ENCODE measurements at places on chromosomes 13 and 19. TPM values are rescaled to one million over a fixed set of nuclear protein-coding genes. Genes with fewer than 3 reads are reported as not detected.

GIPC3 gene
- total RNA-seq: 0.79 TPM

ZNF700 gene
- 9.4 TPM for total RNA-seq

ACP7 gene
- 0.27 TPM for total RNA-seq

ZNF546 gene
- total RNA-seq: 3.3 TPM

GPC5 gene
- total RNA-seq: not detected

KLK14 gene
- not detected for total RNA-seq

CCDC97 gene
- total RNA-seq: 8.0 TPM

CIC gene
- 36.1 TPM for total RNA-seq

WIZ gene
- 15.2 TPM for total RNA-seq

ZNF625 gene
- total RNA-seq: 13.3 TPM

DPF1 gene
- 2.1 TPM for total RNA-seq

ZNF836 gene
- 4.7 TPM for total RNA-seq

CABP5 gene
- not detected for total RNA-seq

SWSAP1 gene
- total RNA-seq: 0.80 TPM

GAMT gene
- total RNA-seq: 15.7 TPM

FUT6 gene
- total RNA-seq: not detected

GPR4 gene
- 15.7 TPM for total RNA-seq

OLFM2 gene
- 0.14 TPM for total RNA-seq

LIN7B gene
- total RNA-seq: 1.1 TPM

KASH5 gene
- total RNA-seq: not detected

CEACAM20 gene
- total RNA-seq: not detected

ZNF222 gene
- total RNA-seq: 2.7 TPM

ZNF528 gene
- 22.3 TPM for total RNA-seq

SMARCA4 gene
- total RNA-seq: 110 TPM

FFAR2 gene
- not detected for total RNA-seq

ZNF256 gene
- total RNA-seq: 5.5 TPM

LENG9 gene
- 3.6 TPM for total RNA-seq

CFAP97D2 gene
- total RNA-seq: not detected

AP1M2 gene
- not detected for total RNA-seq

RASGRP4 gene
- not detected for total RNA-seq

RPS19 gene
- 1,155 TPM for total RNA-seq

SMIM44 gene
- total RNA-seq: not detected

TEX29 gene
- not detected for total RNA-seq

DMKN gene
- not detected for total RNA-seq

NLRP11 gene
- total RNA-seq: not detected

All from thoracic aorta endothelial cell (primary cell).